ENCODE measurements at places on chromosomes 2 and 18. TPM values are rescaled to one million over a fixed set of nuclear protein-coding genes. Genes with fewer than 3 reads are reported as not detected.

GRCh38 chr2:112960230-112960825 lies 17.5 kb upstream of the IL36G start:
- no peaks in the 10 kb centered on the region for H3K4me1 ChIP-seq
- DNase-seq = no peak
- H3K27me3 ChIP-seq = no peaks in the 10 kb centered on the region

Gene CDKL4
- 1.1 TPM for total RNA-seq

DNA sequence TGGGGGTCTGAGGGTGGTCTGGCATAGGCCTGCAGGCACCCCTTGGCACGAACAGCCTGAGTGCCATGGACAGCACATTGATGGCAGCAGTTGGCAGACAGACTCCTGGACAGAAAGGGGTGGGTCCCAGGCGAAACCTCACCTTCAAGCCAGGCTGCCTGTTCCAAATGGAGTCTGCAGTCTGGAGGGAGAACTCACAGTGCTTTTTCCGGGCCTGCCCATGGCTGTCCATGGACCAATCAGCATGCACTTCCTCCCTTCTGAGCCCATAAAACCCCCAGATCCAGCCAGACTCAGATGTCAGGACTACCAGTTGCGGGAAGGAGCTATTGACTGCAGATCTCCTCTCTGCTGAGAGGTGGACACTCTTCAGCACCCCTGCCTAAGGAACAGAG lies 694.6 kb upstream of the ACVR2A start:
- H3K4me3 ChIP-seq = no peak overlapping the region
- H3K27me3 ChIP-seq = no peaks in the 10 kb centered on the region
- no peak overlapping the region for H3K27ac ChIP-seq
- H3K36me3 ChIP-seq = no peaks in the 10 kb centered on the region
- DNase-seq = no peak

Gene CCL20
- not detected for total RNA-seq

DNA sequence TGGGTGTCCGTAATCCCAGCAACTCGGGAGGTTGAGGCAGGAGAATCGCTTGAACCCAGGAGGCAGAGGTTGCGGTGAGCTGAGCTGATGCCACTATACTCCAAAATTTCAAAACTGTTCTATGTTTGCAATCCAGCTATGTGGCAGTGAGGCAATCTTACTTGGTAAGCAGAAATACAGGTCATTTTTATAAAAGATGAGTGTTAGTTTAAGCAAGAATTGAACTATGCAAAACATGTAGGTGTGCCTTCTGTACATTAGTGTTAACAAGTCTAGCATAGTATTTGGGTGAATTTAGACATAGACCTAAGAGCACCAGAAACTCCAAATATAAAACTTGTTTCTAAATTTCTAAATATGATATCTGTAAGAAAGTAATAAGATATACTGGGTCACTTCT lies 7.2 kb downstream of the DSC1 start:
- H3K27me3 ChIP-seq = no peaks in the 10 kb centered on the region
- H3K27ac ChIP-seq = no peak overlapping the region
- no peaks in the 10 kb centered on the region for H3K36me3 ChIP-seq
- no peak for DNase-seq
- H3K4me3 ChIP-seq = no peak overlapping the region
- no peaks in the 10 kb centered on the region for H3K4me1 ChIP-seq

Gene PROKR1
- not detected for total RNA-seq

- no peaks in the 10 kb centered on the region for H3K27me3 ChIP-seq
- no peak overlapping the region for H3K4me3 ChIP-seq
- DNase-seq = no peak
- no peaks in the 10 kb centered on the region for H3K4me1 ChIP-seq
- no peaks in the 10 kb centered on the region for H3K36me3 ChIP-seq
Observed at GRCh38 chr18:2258954-2259353, 312.4 kb downstream of the METTL4 start.

DNA sequence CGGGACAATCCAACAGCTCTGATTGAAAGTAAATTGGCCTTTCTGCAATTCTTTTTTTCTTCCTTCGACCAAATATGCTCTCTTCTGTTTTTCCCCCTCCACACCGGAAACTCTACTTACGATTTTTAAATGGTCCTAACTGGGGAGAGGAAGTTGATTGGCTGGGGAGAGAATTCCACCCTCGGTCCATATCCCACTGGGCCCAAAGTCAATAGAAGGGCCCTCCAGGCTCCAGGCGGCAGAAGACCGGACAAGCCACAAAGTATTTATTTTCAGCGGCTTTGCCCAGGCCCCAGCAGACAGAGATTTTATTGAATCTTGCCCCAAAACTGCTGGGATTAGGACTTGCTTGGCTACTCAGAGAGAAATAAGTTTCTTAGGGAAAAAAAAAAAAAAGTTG lies 37.1 kb upstream of the SMAD7 start:
- no peaks in the 10 kb centered on the region for H3K4me1 ChIP-seq
- DNase-seq = no peak
- H3K36me3 ChIP-seq = no peaks in the 10 kb centered on the region
- H3K27me3 ChIP-seq = no peaks in the 10 kb centered on the region
- no peak overlapping the region for H3K4me3 ChIP-seq

GRCh38 chr2:19033240-19033639 lies 325.2 kb downstream of the OSR1 start:
- peak overlapping the region; percentile 74 for H3K27ac ChIP-seq
- no peak overlapping the region for H3K4me3 ChIP-seq
- H3K27me3 ChIP-seq = no peaks in the 10 kb centered on the region
- DNase-seq = peak; percentile 85
- H3K36me3 ChIP-seq = no peaks in the 10 kb centered on the region

Gene FIGN
- 0.92 TPM for total RNA-seq

- no peaks in the 10 kb centered on the region for H3K27me3 ChIP-seq
- H3K27ac ChIP-seq = no peak overlapping the region
Observed at GRCh38 chr2:29246383-29247300, 131.4 kb downstream of the CLIP4 start.

Gene TDRD15
- not detected for total RNA-seq

GRCh38 chr18:31657823-31658669 lies 26.3 kb downstream of the B4GALT6 start:
- peak overlapping the region; percentile 60 for H3K27ac ChIP-seq
- no peaks in the 10 kb centered on the region for H3K36me3 ChIP-seq
- H3K4me3 ChIP-seq = no peak overlapping the region

- H3K4me1 ChIP-seq = peaks cover 22% of the 10 kb centered on the region
- no peak overlapping the region for H3K4me3 ChIP-seq
- no peak overlapping the region for H3K27ac ChIP-seq
- H3K27me3 ChIP-seq = no peaks in the 10 kb centered on the region
- no peaks in the 10 kb centered on the region for H3K36me3 ChIP-seq
- DNase-seq = no peak
Observed at GRCh38 chr18:62586781-62587487, 64.1 kb downstream of the ZCCHC2 start.

Gene ALPP
- total RNA-seq = not detected

Gene PLCL1
- total RNA-seq = 10.7 TPM

DNA sequence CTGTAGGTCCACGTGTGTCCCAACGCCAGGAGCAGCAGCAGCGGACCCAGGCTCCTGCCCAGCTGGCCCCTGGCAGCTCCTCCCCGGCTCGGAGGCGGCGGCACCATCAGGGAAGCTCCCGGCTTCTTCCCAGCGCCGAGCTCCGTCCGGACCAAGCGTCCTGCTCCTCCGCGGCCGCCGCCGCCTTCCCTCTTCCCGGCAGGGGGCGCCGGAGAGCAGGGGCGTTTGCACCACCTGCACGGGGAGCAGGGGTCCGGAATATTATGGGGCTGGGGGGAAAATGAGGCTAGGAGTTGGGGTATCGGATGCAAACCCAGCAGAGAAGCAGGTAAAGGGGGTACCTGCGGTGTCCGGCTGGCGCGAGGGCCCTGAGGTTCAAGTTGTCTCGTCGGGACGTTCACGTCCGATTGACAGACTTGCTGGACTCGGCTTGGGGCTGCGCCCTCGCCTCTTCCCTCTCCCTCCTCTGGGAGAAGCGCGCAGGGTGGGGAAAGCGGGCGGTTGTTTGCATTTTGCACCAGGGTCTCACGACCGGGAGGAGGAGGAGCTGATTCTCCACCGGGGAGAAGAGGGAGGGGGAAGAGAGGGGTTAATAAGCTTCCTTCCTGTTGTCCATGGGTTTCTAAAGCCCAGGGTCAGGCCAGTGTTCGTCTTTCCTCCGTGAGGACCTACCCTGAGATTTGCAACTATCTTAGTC lies at the start of gene CCBE1:
CCBE1 (minus strand) TSS at position 188 of the 697 bp plus-strand sequence.
- H3K27me3 ChIP-seq = peaks cover 28% of the 10 kb centered on the region
- no peaks in the 10 kb centered on the region for H3K36me3 ChIP-seq
- no peak for DNase-seq
- peaks cover 3% of the 10 kb centered on the region for H3K4me1 ChIP-seq
- H3K4me3 ChIP-seq = peak within 1 kb of the TSS; percentile 33

Gene SLC66A3
- total RNA-seq = 10.6 TPM

DNA sequence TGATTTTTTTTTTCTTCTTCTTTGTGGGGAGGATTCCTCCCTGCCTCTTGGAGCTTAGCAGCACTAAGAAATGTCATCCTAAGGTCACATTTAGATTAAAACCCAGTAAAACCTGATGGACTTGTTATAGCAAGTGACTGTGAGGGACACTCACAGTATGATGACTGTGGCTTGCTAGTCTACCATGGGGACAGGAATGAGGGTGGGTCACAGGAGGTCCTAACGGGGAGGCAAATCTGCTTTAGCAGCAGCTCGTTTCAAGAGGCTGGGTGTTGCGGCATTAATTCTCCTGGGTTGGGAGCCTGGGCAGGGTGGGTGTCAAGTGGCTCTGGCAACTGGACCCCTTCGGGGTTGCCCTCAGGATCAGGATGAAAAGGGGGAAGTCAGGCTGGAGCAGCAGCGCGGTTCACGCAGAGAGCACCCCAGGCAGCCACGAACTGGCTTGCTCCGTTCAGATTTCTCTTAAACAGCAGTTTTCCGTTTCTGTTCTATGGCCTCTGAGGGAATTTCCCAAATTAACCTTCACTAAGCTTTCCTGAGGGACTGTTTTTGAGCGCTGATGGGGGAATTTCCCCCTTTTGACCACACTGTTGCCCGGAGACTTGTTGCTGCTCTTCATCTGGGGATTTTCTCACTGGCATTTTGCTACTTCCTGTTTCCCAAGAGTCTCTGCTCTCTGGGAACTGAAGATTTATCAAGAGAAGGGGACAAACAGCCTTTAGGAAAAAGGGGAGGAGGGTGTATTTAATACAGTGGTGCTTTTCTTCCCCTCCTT lies 59.8 kb upstream of the PELI1 start:
- DNase-seq = no peak
- no peaks in the 10 kb centered on the region for H3K36me3 ChIP-seq
- H3K4me1 ChIP-seq = peaks cover 27% of the 10 kb centered on the region
- peak overlapping the region; percentile 79 for H3K27ac ChIP-seq

Gene MROH2A
- total RNA-seq = not detected

Gene UGT1A8
- total RNA-seq = not detected
